ENCODE measurements at places on chromosomes 16 and 17.

DNA sequence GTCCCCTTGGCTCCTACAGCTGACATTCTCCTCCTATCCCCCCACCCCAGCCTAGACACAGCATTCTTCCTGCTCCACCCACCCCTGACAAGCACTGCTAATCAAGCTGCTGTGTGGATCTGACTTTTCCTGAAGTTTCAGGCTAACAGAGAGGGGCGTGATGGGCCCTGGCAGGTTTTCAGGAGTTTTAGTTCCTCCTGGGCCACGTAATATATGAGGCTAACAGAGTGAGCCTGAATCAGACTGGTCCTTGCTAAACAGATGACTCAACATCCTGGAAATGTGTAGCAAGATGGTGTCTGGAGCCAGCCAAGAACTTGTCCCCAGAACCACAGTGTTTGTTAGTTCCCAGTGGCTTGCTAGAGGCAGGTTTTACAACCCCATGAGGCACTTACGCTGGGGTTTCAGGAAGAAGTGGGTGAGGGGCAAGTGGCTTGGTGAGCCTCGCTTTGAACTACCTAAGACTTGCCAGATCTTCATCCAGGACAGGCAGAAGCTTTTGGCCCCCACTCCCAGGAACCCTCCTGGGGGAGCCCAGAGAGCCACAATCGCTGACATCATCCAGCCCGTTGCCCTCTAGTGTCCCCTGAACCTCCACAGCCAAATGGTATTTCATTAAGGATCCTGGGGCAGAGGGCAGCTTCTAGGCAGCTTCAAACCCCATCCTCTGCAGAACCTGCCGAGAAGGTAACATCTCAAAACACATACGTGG lies 15.9 kb downstream of the TMEM92 start:
- DNase-seq, result peak; percentile 90

DNA sequence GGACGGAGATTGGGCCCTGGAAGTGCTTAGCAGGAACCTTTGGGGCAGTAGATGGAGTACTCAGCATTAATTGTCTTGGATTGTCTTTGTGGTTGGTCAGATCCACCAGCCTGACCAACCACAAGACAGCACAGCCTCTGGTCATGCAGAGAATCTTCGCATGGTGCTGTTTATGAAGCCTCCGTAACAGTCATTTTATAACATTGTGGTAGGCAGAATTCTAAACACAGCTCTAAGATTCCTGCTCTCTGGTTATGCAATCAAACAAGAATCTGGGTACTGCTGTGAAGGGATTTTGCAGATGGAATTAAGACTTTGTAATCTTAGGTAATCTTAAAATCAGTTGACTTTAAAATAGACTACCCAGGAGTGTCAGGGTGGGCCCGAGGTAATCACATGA lies 312.2 kb upstream of the GOT2 start:
- no peak for DNase-seq

GRCh38 chr16:29710227-29711219 lies 31.5 kb downstream of the QPRT start:
- no peak for DNase-seq

DNA sequence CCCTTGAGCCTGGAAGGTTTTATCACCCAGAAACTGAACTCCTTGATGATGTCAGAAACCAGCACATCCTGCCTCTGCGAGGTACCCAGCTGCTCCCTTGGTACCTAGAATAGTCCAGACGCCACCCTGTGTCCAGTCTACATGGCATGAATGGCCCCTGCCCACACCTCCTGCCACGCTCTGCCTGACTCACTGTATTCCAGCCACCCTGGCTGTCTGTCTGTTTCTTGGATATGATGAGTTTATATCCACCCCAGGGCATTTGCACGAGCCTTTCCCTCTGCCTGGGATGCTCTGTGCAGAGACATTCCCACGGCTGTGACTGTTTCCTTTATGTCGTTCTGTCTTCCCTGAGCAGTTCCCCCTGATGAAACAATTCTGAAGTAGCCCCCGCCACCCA lies 68.7 kb downstream of the CRISPLD2 start:
- DNase-seq, result no peak

DNA sequence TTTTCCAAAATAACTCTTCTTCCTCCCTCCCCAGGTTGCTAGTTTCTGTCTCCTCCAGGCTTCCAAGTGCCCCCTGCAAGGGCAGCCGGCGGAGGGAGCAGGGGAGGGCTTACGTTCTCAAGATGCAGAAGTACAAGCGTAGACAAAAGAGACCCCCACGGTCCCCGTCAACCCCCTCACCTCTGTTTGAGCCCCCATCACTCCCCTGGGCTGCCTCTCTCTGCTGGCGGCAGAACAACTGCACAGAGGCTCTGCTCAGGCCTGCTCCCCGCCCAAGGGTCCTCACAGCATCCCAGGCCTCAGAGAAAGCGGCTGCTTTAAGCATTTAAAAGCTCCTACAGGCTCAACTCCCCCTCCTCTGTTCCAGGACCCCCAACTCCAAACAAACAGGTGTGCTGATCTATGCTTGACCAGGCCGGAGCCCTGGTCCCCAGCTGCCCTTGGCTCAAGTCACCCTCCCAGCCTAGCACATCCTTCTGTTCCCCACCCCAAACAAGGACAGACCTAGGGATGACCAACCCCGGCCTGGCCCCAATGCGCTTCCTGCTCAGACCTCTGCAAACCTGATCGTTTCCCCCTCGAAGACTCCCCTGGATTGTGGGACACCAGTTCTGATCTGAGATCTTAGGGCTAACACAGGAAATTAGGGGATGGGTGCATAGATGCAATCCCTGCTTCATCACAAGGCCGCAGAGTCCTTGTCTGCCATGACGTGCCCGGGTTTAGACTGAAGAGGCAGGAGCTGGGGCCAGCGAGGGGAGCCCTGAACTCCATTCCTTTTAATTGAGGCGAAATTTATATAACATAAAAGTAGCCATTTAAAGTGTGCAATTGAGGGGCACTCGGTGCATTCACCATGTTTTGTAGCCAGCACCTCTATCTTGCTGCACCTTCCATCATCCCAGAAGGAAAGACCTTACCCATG lies 17.2 kb upstream of the RBFOX3 start:
- DNase-seq, result peak; percentile 10

DNA sequence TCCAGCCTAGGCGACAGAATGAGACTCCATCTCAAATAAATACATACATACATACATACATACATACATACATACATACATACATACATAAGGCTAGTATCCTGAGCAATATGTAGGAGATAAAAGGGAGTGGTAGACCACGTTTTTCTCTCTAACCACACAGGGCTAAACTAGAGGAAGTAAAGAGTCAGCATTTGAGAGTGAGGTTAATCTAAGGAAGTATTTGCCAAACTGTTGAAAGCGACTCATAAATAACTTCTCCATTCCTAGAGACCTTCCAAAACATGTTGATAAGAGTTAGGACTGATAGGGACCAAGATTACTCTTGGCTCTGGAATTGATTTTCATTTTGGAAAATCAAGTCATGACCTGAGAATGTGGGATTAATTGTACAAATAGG lies 68.9 kb downstream of the NEUROD2 start:
- DNase-seq, result no peak

- peak; percentile 51 for DNase-seq
Measured at GRCh38 chr17:78842881-78843565, 2.4 kb upstream of the USP36 start.

DNA sequence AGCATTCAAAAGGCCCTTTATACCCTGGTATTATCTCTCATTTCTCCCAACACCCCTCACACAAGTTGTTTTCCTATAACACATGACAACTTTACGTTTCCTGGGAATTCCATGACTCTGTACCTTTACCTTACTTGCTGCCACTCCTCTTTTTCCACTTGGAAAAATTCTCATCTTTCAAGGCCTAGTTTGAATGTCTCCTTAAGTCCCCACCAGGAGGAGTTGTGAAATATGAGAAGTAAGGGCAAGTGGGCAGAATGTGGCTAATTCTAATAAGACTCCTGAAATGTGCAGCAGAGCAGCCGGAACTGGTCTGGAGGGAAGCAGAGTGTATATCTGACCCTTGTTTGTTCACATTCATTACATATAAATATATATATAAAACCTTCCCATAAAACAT lies 39.7 kb downstream of the BRCA1 start:
- DNase-seq, result no peak

DNA sequence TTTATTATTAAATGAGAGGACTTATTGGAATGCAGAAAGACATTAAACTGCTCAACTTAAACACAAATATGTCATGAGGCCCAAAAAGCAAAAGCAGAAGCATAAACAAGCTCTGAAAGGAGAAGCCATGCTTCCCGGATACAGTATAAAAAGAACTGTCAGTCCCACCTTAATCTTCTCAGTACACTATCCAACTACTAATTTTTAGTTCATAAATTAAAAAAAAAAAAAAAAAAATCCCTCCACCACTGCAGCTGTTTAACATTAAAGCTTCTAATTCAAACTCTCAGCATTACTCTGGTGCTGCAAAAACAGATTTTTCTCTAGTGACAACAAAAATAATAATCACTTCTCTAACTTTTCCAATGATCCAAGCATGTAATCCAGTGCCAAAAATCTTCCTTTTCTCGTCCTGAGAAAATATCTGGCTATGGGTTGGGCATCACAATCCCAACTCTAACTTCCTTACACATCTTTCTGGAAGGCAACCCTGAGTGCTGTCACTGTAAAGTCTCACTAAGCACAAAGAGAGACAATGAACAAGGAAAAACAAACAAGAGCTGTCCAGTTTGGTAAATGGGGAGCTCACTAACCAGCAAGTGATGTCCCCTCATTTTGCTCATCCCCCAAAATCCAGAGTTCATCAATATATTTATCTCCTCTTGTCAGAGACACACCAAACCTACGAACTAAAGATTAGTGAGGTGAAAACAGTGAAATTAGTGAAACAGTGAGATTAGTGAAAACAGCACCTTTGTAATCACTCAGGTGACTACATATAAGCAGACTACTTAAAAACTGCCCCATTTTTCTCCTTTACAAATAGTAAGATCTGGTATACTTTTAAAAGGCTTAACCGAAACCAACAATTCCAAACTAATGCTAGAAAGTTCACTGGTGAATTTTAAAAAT lies 5.5 kb downstream of the USP32 start:
- no peak for DNase-seq

DNA sequence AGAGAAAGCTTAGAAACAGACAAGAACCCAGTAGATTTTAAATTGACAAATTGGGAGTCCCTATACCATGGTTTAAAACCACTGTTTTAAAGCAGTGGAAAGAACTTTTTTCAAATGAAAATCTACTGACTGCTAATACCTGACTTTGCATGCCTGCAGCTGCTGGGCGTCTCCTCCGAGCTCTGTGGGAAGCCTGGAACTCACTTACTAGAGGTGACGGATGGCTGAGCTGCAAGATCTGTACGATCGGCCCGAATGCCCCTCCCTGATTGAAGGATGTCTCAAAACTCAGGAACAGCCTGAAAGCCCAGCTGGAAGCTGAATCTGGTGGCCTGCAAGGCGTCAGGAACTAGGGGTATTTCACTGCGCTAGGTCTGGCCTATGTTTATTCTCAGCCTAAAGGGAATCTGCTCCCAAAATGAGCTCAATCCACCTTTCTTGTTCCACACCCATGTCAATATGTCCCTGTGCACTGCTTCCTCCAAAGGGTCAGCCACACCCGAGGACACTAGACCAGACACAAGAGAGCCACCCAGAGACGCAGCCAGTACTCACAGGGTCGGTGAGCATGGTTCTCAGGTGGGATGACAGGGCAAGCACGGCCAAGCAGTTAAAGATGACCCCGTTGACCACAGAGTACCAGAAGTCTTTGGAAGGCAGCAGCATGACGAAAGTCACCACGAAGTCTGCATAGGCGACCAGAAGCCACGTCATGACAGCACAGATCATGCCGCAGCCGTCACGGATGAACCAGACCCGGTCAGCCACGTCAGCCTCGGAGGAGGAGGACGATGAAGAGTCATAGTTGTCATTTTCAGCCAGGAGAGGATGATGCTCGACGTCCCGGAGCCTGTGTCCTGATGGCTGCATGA lies 21.4 kb downstream of the ZDHHC7 start:
- no peak for DNase-seq

DNA sequence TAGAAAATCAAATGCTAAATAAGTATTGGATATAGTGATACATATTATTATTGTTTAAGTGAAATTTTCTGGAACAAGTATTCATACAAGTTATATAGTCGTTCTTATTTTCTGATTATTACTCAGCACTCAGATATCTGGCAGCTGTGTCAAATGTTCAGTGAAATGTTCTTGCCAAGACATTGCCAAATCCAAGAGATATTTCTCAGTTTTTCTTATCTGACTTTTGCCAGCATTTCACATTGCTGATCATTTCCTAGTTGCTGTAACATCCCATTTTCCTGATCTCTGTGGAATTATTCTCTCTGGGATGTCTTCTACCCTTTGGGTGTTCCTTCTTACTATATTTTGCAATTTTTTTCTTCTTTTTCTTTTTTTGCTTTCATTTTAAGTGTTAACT lies 262.3 kb downstream of the KIF2B start:
- DNase-seq, result no peak

- no peak for DNase-seq
Measured at GRCh38 chr17:71667661-71668060, 453.2 kb upstream of the SOX9 start.

DNA sequence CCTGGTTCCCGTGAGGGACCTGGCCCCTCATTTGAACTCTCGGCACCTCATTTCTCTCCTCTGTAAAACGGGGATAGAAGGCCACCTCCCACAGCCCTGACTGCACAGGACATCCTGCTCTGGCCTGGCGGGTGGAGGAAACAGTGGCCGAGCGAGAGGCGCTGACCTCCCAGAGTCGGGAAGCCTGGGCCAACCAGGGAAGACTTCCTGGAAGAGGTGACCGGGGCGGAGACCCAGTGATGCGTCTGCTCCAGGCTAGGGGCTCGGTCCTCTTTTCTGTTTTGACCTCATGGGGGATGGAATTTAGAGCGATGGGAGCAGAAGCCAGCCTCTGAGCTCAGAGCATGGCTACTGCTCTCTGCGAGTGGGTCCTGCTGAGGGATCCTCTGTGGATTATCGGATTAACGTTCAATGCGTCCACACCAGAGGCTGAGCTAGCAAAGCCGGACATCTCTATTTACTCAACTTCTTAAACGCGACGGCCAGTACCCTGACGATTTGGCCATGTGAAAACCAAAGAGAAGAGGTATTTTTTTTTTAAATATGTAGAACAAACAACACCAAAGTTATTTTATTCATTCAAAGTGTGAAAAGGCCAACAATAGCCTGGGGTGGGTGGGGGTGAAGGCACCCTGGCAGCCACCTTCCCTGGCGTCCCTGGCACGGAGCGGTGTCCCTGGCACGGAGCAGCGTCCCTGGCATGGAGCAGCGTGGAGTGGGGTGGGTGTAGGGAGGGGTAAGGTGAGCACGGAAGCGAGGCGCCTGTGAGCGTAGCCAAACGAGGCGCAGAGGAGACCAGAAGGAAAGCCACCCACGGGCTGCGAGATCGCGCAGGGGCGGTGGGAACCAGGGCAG lies 9.2 kb upstream of the MSLN start:
- no peak for DNase-seq

DNA sequence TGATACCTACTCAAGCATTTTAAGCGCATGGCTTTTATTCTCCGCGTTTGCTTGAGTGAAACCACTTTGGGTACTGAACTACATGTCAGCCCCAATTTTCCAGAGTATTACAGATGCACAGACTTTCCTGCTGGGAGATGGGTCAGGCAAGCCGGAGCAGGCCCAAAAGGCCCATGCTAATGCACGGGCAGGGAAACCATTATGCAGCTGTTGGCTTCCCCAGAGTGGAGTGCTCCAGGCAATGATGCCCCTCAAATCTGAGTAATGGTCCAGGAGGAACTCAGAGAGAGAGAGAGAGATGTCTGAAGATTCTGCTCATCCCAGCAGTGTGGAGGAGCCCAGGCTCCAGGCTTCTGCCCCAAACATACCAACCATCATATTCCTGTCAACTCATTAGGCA lies 80.2 kb downstream of the CDH11 start:
- no peak for DNase-seq

GRCh38 chr16:60151987-60152386 lies 1417.9 kb upstream of the GOT2 start:
- DNase-seq, result no peak

GRCh38 chr17:63116967-63117830 lies 151.2 kb downstream of the TANC2 start:
- DNase-seq, result no peak

Data from upper lobe of left lung (tissue), 6 donors.